Activated CD4-positive, alpha-beta T cell treated with anti-CD3 and anti-CD28 coated beads, Interleukin-2, Interleukin-6, amounts not matched to agents 100 ng/mL and 50 ng/mL, durations not matched to agents 16 hours and 8 hours (primary cell): ENCODE measurements at places on chromosomes 11 and 22.
A peak's percentile ranks its signal among the peaks of the same experiment; 100 is the strongest.

- DNase-seq, result no peak
Observed at GRCh38 chr11:124899383-124900145, 1.9 kb upstream of the ROBO4 start.

GRCh38 chr11:86559311-86559945, 113.0 kb downstream of the ME3 start:
- no peak for DNase-seq

DNA sequence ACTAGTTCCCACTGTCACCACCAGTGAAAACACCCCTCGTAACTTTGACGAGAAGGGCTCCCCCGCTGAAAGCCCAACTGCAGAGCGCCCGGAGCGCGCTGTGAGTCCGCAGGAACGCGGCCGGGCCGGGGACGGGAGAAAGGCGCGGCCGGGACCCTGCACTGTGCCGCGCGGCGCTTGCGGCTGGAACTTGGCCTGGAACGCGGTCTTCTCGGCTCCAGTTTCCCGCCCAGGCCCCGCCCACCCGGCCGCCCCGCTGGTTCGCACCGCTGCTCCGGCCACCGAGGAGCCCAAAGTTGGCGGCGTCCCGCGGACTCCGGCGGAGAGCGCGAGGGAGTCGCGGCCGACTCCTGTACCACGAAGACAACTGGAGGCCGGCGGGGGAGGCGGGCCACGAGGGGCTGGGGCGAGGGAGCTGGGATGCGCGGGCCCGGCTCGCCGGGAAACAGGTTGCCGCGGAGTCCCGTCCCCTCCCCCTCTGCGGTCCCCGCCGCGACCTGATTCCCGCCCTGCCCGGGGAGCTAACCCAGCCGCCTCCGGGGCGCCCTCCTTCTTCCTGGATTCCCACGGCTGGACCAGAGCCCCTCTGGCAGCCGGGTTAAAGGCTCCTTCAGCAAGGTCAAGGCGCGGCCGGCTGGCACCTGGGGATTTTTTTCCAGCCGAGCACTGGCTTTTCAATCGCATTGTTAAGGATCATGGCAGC, 3.4 kb downstream of the TENM4 start:
- no peak for DNase-seq

GRCh38 chr11:73047773-73048371, 94.2 kb downstream of the FCHSD2 start:
- no peak for DNase-seq

GRCh38 chr11:111376181-111376871, 2.7 kb downstream of the POU2AF1 start:
- peak; percentile 75 for DNase-seq

DNA sequence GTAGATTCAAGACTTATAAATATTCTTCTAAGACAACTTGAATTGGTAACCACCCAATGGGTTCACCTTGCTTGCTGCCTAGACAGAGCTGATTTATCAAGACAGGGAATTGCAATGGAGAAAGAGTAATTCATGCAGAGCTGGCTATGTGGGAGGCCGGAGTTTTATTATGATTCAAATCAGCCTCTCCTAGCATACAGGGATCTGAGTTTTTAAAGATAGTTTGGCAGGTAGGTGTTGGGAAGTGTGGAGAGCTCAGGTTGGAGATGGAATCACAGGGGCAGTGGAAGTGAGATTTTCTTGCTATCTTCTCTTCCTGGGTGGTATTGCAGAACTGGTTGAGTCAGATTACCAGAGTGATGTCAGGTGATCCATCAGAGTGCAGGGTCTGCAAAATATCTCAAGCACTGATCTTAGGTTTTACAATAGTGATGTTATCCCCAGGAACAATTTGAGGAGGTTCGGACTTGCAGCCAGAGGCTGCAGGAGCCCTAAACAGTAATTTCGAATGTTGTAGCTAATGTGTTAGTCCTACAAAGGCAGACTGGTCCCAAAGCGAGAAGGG, 1448.6 kb upstream of the RAG2 start:
- DNase-seq, result no peak
